ENCODE measurements at places on chromosomes 4 and X. TPM values are rescaled to one million over a fixed set of nuclear protein-coding genes. Genes with fewer than 3 reads are reported as not detected.

Gene ADH6
- total RNA-seq = not detected

DNA sequence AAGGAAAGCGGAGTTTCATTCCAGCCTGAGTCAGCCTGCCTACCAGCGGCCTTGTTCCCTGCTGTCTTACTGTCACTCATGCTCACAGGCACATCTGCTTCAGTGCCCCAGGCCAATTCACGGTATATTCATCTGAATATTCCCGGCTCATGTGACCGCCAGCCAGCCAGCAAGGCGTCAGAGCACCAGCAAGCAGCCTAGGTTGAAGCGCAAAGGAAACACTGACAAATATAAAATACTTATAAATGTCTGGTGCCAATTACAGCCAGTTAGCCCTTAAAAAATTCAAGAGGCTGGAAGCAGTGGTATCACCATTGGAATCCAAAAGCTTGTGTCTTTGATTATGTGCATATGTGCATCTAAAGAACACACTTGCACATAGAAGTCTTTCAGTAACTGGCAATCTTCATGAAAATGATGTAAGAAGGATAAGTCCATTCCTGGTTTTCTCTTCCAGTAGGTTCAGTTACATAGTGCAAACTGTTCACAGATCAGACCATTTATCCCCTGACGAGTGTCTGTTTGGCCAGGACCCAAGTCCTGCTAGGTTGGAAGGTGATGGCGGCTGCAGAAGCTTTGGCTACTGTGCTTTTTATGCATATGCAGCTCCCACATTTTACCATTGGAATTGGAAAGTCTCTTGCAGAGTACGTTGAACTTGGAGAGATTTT is 61.3 kb downstream of the LUZP4 start:
- DNase-seq = no peak

Gene GC
- total RNA-seq = not detected

DNA sequence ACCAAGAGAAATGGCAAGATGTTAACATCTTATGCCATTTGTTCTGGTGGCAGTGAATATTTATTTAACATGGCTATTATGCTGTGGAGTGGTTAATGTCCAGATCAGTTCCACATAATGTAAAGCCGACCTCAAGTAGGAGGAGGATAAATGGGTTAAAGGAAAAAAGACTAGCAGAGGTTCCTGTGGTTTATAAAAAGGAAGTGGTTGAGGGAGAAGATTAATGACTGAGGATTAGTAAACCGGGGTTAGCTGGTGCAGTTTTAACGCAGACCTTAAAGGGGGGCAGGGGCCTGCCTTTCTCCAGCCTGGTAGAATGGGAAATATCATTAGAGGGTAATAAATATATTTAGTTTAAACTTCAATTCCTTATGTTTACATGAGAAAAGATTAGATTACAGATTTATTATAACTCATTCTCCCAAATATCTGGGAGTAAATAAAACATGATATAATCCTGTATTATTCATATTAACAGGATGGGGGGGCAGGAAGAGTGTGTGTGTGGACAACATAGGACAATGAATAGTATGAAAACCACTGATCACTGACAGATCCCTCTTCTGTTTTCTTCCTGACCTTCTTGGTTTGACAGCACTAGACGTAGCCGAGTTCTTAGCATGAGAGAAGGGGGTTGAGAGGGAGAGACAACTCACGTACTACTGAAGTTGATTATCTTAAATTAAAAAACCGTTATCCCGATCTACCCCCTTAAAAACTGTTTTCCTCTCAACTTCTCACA is 124.1 kb upstream of the LIMCH1 start:
- no peak for DNase-seq

DNA sequence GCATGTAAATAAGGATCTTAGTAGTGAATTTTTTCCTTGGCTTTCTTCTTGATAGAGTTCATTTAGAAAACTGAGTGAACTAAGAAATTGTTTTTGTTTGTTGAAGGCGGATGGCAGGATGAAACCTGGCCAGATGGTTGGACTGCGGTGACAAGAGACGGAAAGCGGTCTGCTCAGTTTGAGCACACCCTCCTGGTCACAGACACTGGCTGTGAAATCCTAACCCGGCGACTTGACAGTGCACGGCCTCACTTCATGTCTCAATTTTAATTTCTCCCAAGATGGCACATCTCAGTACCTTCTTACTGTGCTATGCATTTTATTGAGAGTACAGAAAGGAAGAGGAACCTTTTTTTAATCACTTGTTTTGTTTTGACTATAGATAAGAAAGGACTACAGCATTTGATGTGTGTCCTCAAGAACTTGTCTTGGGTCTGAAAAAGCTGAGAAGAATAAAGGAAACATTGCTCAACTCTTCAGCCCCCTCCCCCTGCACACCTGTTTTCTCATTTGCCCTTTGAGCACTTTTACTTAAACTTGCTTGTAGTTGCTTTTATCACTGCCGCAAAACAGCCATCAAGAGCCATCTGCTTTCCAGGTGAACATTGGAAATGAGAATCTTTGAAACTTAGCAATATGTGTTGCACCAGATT is 27.4 kb downstream of the ADH5 start:
- no peak for DNase-seq

Gene RHOXF2B
- total RNA-seq = not detected
